ENCODE measurements at places on chromosomes 12 and 14.
A peak's percentile ranks its signal among the peaks of the same experiment; 100 is the strongest.

DNA sequence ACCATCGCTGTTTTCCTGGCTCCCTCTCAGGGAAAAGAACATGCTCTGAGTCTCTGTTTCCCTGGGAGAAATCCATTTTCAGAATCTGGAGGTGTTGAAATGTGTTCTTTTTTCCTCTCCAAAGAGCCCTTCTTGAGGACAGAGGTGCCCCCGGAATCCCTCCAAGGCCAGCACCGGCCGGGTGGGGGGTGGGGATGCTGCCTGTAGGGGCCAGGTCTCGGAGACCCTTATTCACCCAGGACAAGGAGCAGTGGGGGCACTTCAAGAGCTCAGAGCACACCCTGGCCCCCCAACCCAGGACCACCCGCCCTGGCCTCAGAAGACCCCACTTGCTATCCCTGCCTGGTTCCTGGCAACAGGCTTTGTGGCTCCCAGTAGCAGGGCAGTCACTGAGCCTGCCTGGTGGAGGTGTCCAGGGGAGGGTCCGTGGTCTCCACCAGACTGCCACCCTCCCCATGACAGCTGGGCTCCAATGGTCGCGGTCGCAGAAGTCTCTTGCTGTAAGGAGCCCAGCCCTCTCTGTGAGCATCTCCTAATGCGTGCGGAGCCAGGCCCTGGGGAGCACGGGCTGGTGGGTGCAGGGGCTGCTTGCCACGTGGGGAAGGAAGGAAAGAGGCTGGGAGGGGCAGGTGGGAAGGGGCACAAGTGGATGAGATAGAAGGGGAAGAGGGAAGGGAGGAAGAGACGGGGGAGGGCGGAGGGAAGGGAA lies 13.2 kb upstream of the DIO3 start:
- DNase-seq = peak; percentile 58

DNA sequence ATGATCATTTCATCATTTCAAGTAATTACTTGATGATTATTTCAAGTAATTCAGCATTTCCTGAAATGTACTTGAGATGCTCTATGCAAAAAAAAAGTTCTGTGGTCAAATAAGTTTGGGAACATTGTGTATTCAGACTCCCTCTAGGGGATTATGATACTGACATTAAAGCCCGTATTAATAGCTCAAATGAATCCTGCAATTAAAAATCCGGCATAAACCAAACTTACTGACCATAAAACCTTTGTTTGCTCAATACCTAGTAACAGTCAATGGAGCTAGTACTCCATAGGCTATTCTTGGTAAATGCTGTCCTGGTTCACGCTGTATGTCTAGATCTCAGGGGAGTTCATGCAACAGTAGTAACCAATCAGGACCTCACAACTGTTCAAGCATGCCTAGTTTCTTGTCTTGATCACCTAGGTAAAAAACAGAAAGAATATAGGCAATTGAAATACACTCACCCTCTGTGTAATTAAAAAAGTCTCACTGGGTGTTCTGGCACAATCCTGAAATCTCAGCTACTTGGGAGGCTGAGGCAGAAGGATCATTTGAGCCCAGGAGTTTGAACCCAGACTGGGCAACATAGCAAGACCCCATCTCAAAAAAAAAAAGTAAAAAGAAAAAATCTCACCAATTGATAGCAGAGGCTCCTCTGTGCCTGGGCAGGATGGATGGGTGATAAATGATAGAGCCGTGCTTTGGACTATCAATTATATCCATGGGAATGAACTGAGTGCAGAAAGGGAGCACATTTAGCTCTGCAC lies 14.1 kb downstream of the ALDH1L2 start:
- DNase-seq = no peak

GRCh38 chr12:116820064-116820656 lies 61.1 kb downstream of the HRK start:
- DNase-seq = no peak

DNA sequence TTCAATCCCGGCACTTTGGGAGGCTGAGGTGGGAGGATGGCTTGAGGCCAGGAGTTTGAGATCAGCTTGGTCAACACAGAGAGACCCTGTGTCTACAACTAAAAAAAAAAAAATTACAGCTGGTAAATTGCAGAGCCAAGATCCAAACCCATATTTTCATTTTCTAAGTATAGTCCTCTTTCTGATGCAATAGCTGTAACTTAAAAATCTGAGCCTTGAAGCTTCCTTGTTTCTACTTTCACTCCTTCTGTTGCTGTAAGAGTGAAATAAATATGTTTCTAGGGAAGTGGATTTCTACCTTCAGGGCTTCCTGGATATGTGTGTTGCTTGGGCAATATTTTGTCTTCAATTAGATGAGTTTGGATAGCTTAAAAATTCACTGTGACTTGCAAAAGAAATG lies 42.0 kb upstream of the PRICKLE1 start:
- no peak for DNase-seq

- no peak for DNase-seq
Observed at GRCh38 chr14:60188115-60188514, 22.9 kb upstream of the DHRS7 start.

GRCh38 chr14:105398726-105399465 lies 558 bp downstream of the TEX22 start:
- no peak for DNase-seq

- peak; percentile 64 for DNase-seq
Observed at GRCh38 chr12:121038861-121039668, at the start of gene OASL. OASL (minus strand) TSS chr12:121039246; CDS start chr12:121038971, 275 bp downstream.

GRCh38 chr12:50862316-50862715 lies 19.6 kb downstream of the TMPRSS12 start:
- DNase-seq = no peak

- no peak for DNase-seq
Observed at GRCh38 chr12:109589240-109589590, 15.6 kb downstream of the MVK start.

DNA sequence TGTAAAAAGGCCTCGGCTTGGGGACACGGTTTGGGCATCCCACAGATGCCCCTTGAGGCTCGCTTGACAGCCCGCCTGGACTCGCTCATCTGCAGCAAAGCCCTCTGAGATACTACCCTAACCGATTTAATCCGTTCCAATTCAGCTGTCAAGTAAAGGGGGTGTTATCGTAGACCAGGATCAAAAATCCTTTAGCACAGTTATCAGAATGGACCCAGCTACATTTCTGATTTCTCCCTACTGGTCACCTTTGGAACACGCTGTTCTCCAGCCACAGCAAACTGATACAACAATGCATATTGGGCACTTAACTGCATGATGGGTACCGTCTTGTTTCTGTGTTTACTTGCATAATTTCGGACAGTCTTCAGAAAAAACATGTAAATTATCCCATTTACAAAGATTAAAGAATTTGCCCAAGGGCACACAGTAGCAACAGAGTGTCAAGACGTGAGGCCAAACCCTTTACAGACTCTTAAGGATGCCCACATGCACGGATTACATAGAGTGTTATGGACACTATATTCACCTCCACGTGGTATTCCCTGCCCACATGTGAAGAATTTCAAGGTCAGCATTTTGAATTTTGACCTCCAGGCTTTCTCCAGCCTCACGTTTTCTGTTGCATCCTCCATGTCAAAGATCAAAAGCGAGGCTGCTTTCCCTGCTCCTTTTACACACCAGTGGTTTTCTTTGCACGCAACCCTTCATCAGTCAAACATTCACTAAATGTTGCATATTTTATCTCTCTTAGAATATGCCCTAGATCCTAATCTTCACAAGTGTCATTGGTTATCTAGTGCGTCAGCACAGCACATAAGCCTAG lies 3.2 kb upstream of the DUSP6 start:
- DNase-seq = no peak

GRCh38 chr12:14907953-14908352 lies 22.3 kb upstream of the MGP start:
- DNase-seq = no peak

GRCh38 chr14:25750436-25750835 lies 700.5 kb upstream of the STXBP6 start:
- no peak for DNase-seq

GRCh38 chr14:68315081-68315480 lies 477.8 kb downstream of the ZFP36L1 start:
- no peak for DNase-seq

DNA sequence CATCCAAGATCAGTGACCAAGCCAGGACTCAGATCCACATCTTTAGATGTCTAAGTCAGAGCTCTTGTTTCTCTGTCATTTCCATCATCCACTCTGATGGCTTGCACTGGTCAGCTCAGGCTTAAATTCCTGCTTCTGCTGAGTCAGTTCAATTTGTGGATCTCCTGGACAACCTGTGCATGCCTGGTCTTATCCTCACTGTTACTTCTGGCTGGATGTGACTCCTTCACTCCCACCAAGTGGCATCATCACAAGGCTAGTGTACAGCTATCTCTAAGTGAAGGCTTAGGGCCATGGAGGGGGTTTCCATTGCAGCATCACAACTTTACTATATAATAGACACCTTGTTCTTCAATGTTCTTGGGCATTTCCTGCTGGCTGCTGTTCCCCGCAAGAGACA lies 102.9 kb downstream of the EMP1 start:
- DNase-seq = no peak

DNA sequence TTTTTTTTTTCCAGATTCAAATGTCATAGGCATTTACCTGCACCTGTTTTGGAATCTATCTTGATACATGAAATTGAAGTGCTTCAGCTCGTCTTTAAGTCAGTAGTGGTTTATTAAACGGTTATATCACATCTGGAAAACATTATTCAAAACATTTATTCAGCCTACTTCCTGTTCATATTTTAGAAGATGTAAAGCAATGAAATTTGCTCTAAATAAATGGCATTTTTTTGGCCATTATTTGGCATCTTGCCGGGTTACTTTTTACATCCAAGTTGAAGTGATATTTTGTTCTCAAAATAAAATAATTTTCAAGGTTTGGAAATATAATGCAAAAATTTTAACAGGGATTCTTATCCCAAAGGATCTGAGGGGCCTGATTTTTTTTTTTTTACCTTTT lies 103.1 kb downstream of the EML1 start:
- DNase-seq = no peak

DNA sequence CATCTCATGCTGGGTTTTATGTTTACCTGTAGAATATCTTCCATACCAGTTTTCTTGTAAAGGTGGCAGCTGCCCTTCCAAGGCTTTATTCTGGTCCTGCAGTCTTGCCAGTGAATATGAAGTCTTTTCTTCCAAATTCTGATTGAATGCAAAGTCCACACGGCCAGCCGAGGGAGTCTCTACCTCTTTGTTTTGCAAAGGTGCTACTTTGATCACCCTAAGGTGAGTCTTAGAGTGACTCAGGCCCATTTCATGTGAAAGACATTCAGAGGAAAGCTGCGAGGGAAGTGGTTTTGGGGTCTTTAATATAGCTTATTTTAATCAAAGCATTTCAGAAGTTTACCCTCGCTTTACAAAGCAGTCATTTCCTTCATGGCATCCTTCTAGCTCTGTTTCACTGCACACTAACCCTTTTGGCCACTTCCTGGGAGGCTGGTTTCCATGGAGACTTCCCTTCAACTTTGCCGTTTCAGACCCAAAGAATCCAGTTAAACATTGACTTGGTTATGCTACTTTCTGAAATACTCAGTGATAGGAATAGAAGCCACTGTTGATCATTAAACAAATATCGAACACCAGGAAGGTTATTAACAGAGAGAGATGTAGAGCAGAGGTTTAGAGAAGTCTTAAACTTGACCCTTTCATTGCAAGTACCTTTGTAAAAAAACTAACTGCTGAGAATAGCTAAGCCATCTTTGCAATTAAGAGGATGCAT lies at the start of gene CCDC198:
CCDC198 (minus strand) TSS at position 391 of the 715 bp plus-strand sequence; CDS start at position 249, 142 bp downstream.
- no peak for DNase-seq

GRCh38 chr14:74567646-74568379 lies 44.2 kb downstream of the LTBP2 start:
- no peak for DNase-seq

- no peak for DNase-seq
Observed at GRCh38 chr12:124233041-124233796, 61.7 kb upstream of the RFLNA start.

GRCh38 chr12:5433845-5434646 lies 2.1 kb downstream of the NTF3 start:
- no peak for DNase-seq

DNA sequence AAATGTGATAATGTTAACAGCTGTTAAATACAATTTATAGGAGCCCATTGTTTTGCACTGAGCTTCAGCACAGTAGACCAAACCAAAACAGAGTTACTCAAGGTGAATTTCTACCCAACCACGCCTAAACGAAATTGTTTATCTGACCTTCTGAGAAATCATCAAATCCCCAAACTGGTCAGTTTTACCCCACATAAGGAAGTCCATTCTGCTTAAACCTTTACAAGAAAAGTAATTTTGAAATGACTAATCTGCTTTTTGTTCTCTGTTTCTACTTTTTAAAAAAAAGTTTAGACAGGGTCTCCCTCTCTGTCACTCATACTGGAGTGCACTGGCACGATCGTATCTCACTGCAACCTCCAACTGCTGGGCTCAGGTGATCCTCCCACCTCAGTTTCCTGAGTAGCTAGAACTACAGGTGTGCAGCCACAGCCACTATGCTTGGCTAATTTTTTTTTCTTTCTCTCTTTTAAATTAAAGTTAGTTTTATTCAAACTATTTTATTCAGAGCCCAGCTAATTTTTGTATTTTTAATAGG lies 1.4 kb upstream of the RNF10 start:
- DNase-seq = no peak

- DNase-seq = peak; percentile 71
Observed at GRCh38 chr12:111757361-111758119, 9.2 kb upstream of the ALDH2 start.

DNA sequence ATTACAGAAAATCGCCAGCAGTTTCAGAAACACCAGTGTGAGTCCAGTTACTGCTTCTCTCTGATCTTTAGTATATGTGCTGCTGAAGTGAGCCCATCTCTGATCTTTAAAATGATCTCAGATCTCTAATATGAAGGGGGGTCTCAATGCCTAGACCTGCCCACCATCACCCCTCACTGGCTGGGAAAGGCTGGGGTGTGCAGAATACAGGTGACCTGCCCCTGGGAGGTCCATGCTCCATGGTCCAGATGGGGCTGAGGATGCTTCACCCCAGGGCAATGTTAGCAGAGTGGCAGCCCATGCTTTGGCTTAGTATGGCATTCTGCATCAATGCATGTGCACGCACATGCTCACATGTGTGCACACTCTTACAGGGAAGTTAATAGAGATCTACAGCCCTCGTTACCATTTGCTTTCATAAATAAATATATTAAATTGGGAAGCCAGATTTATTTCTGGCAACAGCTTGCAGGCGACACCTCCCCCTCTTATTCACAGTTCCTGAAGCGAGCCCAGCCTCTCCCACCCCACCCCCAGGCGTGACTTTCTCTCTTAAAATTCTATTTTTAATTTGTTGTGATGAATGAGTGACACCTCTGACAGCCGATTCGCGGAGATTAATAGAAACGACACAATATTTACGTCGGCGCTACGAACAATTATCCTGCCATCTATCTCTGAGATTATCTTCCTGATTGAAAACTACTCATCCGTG lies 104.7 kb upstream of the ESRRB start:
- no peak for DNase-seq

DNA sequence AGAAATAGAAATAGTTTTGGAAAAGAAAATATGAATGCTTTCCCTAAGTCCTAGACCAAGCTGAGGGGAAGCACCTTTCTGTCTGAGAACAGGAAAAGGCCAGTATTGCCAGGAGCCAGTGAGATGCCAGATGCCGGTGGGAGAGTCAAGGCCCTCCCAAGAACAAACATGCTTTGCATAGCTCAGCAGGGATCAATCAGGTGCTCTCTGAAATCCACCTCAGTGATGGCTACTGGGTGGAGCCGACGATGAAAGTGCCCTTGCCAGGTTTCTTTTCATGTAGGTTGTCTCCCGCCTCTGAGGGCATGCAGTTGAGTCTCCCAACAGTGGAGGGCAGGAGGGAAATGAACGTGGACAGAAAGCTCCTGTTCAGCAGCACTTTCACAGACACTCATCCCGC lies 28.3 kb downstream of the DEGS2 start:
- peak; percentile 63 for DNase-seq

GRCh38 chr12:51924551-51925319 lies 17.4 kb downstream of the ACVRL1 start:
- DNase-seq = no peak

All from upper lobe of left lung (tissue), 6 donors.